ENCODE measurements at places on chromosomes 3 and 15. TPM values are rescaled to one million over a fixed set of nuclear protein-coding genes. Genes with fewer than 3 reads are reported as not detected.

GRCh38 chr3:25171118-25171807 lies 256.8 kb upstream of the RARB start:
- DNase-seq, result no peak

GRCh38 chr3:14581334-14582044 lies 41.3 kb upstream of the GRIP2 start:
- no peak for DNase-seq

DNA sequence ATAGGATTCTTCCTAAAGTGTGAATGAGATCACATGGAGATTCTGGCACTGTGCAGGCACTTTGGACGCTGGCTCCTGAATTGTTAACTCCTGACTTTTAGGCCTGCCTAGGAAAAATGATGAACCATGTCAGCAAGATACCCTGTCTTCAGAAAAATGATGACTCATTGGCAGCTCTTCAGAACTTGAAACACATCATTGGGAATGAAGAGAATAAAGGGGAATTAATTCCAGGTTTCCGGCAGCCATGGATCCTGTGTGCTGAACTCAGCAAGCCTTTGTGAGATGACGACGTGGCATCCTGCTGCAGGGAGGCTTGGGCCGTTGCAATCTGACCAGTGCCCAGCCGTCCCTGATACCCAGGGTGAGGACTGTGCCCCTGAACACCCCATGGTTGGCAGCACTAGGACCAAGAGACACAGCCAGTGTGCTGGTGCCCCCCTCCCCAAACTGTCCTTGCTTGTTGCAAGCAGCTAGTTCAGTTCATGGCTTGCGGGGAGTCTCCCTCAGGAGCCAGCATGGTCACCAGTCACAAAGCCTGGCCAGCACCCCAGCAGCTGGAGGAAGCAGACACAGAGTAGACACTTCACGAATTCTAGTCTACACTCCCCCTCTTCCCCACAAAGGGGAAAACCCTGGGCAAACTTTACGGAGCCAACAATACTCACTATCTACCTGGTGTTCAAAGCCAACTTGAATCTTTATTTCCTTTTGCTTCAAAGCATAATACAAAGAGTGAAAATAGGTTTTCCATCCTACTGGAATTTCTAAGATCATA lies 7.8 kb upstream of the LIPC start:
- no peak for DNase-seq

- no peak for DNase-seq
Observed at GRCh38 chr3:126798521-126798920, 94.5 kb downstream of the CHCHD6 start.

- DNase-seq, result peak; percentile 76
Observed at GRCh38 chr15:41967506-41968206, 4.7 kb downstream of the EHD4 start.

- DNase-seq, result no peak
Observed at GRCh38 chr3:10116138-10116460, 624 bp downstream of the BRK1 start.

- DNase-seq, result no peak
Observed at GRCh38 chr15:62935300-62936081, 107.1 kb upstream of the TPM1 start.

DNA sequence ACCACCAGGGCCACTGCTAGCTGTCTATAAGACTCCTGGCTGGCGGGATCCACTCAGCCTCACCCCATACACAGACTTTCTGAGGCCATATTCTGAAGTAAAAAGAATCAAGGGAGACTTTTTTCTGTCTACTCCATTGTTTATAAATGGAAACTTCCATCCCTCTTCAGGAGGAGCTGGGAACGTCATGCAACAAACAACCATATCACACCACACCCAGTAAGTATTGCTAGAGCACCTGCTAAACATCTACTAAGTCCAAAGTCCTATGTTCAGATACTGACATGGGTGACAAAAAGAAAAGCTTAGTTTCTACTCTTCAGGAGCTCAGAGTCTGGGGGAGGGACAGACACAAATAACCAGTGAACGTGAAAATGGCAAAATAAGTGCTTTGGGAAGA lies 324.8 kb upstream of the ONECUT1 start:
- DNase-seq, result no peak

COL8A1 gene
- total RNA-seq, result 2.5 TPM

CDCP1 gene
- total RNA-seq, result 1.0 TPM

FEZF2 gene
- not detected for total RNA-seq

All from spleen (tissue), 13 donors.